ENCODE measurements at places on chromosomes 1 and 21.

- DNase-seq = peak; percentile 80
These were observed 12.2 kb downstream of the UTP25 start for GRCh38 chr1:209839875-209840546.

DNA sequence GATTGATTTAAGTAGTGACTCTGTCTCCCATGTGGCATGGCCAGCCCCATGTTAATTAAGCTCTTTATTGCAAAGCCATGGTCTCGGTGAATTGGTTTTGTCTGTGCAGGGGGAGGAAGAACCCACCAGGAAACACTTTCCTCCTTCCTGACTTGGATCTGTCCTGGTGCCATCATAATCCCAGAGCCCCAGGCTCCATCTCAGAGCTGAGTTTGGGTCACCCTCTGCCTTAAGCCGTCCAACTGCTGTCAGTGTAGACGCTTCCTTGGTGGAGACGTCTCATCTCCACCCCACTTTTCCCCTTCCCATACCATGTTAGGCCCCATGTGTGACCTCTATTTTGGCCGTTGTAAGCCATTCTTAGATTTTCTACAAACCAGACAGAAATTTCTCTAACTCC lies 36.0 kb upstream of the COL6A2 start:
- no peak for DNase-seq

DNA sequence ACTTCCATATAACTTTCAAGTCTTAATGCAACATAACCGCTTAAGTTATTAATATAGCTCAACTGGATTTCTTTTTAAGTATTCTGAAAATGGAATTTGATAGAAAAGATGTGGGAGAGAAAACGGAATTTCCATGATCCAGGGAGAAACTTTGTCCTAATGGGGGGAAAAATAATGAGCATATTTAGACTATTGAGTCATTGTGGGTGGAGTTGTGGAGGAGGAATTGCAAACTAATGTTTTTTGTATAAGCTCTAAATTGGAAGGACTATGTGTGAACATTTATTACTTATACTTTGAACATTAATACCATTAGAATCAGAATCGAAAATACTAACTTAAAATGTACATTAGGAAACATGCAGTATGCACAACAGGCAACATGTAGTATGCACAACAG lies 159.9 kb upstream of the NEGR1 start:
- DNase-seq = no peak

DNA sequence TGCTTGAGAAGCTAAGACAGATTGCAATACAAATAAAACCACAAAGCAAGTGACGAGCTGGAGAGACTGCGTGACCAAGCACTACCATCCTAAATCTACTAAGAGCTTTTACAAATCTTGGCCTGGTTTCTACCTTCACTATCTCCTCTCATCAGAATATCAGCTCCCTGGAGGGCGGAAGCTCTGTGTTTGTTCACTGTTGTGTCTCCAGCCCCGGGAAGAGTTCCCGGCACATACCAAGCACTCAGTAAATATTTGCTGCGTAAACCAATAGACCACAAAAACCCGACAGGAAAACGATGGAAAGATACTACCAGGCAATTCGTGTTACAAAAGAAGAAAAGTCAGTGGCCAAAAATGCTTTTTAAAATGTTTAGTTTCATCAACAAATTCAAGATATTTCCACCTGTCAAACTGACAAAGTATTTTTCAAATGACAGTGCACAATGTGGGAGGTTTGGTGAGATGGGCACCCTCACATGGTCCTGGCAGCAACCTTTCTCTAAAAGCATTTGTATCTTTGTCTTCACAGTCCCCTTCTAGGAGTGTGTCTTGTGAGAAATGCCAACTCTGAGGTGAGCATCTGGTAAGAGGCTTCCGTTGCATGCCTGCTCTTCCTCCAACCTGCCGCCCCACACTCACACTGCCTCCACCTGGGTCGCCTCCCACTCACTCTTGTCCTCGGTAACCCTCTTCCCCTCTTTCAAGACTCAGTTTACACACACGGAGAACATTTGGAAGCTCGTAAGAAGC lies 34.7 kb downstream of the SLC1A7 start:
- DNase-seq = no peak

DNA sequence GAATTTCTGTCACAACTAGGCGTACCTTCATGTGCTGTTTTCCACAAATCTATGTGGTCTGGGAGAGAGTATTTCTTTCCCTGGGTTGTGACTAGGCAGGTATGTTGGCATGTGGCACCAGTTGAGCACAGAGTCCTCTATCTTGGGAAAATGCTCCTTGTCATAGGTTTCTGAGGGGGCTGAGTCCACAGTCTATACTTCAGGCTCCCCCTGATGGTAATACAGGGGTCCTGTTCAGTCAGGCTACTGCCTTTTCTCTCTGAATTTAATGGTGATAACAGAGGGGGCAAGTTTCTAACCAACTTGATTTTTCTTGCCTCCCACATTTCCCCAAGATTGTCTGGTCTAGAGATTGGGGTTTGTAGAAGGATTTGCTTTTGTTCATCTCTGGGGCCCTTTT lies 35.8 kb downstream of the VANGL1 start:
- no peak for DNase-seq

DNA sequence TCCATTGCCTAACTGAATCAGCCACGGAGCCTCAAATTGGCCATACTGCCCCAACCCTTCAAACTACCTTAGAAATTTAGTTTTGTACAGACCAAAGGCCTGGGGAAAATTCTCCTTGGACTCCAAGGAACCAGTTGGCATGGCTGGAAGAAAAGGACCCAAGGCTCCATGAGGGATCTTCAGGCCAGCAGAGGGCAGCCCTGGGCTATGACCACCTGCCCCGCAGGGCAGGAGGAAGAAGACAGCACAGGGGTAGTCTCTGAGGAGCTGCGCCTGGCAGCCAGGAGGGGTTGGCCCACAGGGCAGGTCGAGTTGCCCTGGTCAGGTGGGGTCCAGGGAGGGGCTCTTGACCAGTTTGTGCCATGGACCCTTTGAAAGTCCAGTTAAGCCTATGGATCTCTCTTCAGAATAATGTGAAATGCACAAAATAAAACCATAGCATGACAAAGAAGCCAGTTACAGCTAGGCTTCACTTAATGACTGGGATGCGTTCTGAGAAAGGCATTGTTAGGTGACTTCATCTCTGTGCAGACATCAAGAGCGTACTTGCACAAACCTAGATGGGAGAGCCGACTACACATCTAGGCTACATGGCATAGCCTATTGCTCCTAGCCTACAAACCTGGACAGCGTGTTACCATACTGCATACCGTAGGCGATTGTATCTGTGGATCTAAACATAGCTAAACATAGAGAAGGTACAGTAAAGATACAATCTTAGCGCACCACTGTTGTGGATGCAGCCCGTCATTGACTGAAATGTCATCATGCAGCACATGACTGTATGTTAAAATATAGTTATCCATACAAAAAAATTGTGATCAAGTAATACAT lies 26.1 kb downstream of the CACNA1S start:
- DNase-seq = peak; percentile 14

- no peak for DNase-seq
These were observed 2.1 kb upstream of the A3GALT2 start for GRCh38 chr1:33322870-33323585.

DNA sequence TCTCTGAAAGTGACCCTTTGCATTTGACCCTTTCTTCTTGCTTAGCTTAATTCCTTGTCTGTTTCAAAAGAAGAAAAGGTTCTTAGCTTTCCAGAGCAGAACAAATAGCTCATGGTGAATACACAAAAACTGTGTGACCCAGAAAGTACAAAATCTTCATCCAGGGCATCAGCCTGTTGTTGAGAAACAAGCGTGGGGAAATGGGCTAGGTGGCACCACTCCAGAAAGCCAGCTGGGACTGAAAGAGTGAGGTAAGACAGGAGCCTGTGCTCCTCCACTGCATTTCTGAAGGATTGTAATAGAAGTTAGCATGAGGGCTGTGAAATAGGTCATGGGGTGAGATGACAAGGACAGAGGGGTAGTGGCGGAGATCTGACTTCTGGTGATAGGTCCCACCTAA lies 45.8 kb downstream of the CYP2J2 start:
- DNase-seq = no peak

DNA sequence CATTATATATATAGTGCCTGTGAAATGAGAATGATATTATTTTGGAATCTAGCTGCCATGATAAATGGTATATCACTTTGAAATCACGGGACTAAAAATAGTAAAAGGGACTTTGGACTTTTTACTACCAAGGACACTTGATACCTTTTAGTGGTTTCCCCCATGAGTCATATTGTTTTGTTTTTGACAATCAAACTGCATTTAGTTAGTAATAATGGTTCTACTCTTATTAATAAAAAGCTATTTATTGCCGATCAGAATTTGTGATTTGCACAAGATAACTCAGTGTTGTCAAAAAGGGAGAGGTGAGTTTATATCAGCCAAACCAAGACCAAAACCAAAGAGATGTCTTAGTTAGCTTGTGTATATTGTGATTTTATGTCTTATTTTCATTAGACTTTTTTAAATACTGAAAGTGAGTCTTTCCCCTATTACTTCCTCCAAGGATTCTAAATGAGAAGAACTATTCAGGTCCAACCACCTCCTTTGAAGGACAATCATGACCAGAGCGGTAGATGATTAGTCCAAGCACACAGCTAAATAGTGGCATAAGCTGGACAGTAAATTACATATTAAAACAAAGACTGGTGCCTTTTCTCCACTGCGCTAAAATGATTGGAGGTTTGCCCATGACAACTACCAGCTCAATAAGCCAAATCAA lies 281.7 kb upstream of the ESRRG start:
- no peak for DNase-seq

- no peak for DNase-seq
These were observed 78.0 kb downstream of the SSBP3 start for GRCh38 chr1:54328066-54328636.

GRCh38 chr21:44508711-44509445 lies 31.1 kb downstream of the KRTAP10-1 start:
- DNase-seq = no peak

DNA sequence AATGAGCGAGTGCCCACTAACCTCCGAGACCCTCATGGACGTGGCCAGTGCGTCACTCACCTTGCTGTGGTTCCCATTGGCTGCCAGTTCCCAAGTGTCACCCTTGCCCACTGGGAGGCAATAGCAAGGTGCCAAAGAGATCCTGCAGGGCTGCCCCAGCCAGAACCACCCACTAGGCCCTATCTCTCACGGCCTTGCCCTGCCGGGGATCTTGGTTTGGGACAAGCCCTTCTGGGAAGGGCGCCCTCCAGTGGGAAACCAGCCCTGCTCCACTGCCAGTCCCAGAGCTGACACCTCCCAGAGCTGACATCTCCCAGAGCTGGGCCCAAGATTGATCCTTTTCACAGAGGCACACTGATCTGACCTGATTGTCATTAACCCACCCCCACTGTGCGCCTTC lies 2.1 kb upstream of the SELENON start:
- DNase-seq = no peak

GRCh38 chr21:39120876-39121599 lies 62.2 kb downstream of the PSMG1 start:
- DNase-seq = no peak

- no peak for DNase-seq
These were observed 36.6 kb upstream of the OPRD1 start for GRCh38 chr1:28775121-28775942.

DNA sequence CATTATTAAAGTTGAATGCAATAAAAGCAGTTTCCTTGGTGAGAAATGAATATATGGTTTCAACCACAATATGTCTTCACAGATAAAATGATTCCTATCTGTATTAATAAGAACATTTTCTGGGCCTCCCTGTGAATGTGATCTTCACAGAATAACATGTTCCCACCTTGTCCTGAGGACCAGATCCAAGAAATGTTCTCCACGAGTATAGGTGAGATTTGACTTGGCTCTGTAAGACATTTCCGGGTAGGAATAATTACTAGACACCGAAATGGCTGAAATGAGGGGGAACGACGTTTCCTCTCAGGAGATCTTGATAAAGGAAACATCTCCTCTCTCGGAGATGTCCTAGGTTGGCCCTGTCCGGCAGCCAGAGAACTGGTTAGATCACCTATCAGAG lies 61.4 kb downstream of the CLIC6 start:
- no peak for DNase-seq

DNA sequence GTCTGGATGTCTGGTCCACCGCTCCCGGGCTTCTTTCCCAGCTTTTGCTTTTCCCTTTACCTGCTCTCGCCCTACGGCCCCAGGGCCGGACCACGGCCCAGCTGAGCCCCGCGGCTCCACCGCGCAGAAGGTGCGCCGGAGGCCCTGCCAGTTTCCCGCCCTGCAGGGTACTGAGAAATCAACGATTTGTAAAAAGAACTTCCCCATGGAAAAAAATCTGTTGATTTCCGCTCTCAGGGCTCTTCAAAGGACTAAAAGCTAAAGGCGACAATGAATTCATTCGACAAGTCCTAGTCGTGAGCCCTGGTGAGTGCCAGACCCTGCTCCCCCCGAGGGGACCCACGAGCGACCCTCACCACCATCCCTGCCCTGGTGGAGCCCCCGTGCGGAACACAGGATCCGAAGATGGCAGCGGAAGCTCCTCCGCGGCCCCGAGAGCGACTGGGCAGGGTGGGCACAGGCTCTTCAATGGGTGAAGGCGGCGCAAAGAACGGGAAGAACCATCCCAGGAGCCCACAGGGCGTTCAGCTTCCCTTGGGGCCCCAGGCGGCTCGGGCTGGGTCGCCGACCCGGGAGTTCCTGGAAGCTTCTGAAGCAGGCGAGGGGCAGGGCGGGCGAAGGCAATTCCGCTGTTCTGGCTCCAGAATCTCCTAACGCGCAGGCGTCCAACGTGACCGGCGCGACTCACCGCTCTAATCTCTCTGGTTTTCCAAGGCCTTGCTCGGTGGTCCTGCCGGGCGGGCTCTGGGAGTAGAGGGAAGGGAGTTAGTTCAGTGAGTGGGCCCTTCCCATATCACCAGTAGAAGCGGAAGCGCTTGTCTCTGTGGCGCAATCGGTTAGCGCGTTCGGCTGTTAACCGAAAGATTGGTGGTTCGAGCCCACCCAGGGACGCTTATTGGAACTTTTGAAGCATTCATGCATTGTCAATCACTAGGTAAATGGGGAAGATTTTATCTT lies 6.6 kb upstream of the RNU1-2 start:
- DNase-seq = peak; percentile 73
